ENCODE measurements at places on chromosomes 16 and 17. TPM values are rescaled to one million over a fixed set of nuclear protein-coding genes. Genes with fewer than 3 reads are reported as not detected.

ELMO3 gene
- 3.0 TPM for total RNA-seq

CDH11 gene
- 4.2 TPM for total RNA-seq

NPTX1 gene
- 1.4 TPM for total RNA-seq

GRCh38 chr17:35900708-35901480 is 20.7 kb upstream of the CCL5 start:
- peak; percentile 47 for DNase-seq

DNA sequence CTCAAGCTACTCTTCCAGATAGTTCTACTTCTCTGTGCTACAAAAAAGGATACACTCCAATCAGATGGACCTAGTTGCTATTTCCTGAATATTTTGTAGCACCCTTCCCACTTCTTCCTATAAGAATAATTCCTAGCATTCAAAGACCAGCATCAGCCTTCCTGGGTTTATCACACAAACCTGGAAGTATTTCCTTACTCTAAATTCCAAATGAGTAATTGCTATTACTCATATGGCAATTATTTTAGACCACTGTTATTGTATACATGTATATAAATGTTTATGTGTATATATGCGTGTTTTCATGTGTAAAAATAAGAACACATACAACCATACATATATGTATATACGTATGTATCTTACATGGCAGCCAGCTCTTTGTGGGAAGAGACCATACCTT is 130.6 kb downstream of the MYO1D start:
- no peak for DNase-seq

DNA sequence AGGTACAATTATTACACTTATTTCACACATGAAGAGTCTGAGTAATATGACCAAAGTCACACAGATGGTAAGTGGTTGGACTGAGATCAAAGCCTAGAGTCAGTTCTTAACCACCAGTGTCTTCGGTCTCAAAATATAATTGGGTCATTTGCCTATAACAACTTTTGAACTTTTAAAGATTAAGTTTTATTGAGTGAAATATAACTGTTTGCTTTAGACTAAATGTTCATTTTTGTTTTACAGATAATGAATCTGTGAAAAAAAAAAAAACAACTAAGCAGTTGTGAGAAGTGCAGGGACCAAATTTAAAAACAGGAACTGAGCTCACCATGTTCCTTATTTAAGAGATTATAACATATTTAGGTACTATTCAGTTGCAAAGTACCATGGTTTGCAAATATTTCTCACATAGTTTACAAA is 150.1 kb downstream of the ITFG1 start:
- no peak for DNase-seq

- DNase-seq: peak; percentile 36
These were observed 2.0 kb upstream of the NAE1 start for GRCh38 chr16:66832661-66833305.

- DNase-seq: no peak
These were observed 125.2 kb upstream of the SDK2 start for GRCh38 chr17:73769479-73769878.

DNA sequence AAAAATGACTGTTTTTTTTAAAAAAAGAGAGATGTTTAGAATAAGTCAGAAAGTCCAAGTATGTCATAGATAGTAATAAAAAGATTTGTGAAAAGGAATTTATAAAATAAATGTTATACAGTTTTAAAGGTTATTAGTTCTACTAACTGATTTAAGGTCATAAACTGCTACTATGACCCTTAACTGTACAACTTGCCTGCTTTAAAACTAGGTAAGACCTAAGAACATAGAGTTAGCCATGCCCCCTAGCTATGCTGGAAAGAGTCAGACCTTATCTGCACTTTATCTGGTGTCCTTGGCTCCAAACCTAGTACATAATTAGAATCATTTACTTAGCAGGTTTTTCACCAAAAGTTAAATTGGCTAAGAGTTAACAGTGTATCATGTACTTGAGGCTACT is 23.5 kb upstream of the SLC6A2 start:
- no peak for DNase-seq
